Activated CD4-positive, alpha-beta T cell treated with anti-CD3 and anti-CD28 coated beads, Interleukin-2, amount 10 ng/mL, durations not matched to agents 24 days and 14 days (primary cell): ENCODE measurements at places on chromosomes 11 and 22. TPM values are rescaled to one million over a fixed set of nuclear protein-coding genes. Genes with fewer than 3 reads are reported as not detected.

HSPB2 gene
- not detected in 2 replicates for total RNA-seq

OR6T1 gene
- not detected in 2 replicates for total RNA-seq

C11orf65 gene
- 0.30 and 0.40 TPM in 2 replicates for total RNA-seq

DSCAML1 gene
- total RNA-seq = 0.02 TPM in 1 of 2 replicates, not detected in the other

DNA sequence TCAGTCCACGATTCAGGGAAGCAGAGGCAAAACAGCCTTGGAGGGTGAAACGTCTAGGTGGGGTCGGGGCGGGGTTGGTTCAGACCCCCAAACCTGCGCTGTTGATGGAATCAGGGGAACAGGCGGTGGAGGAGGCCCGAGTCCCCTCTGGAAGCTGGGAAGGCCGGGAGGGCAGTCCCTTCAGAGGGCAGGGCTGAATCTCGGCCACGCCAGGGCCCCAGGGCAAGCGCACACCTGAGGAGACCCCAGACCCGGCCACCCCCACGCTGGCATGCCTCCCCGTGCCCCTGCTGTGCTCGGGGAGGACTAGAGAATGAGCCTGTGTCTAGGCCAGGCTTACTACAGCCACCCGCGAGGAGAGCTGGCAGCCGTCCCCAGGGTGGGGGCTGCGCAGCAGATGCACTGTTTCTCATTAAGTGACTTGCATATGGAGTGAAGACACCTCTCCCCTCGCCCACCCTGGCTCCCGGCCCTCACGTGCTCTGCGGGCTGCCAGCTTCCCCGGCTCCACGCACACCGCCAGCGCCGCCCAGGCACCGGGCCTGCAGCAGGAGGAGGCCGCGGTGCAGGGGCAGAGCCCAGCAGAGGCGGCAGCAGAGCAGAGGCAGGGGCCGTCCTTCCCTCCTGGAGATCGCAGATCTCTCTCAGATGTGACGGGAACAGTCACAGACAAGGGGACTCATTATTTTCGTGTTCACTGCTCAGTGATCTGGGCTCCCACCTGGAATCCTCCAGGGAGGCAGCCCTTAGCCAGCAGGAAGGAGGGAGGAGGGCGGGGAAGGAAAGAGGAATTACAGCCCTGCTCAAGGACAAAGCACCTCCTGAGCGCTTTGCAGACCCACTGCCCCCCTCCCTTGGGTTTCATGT, 47.1 kb upstream of the OPCML start:
- no peak for DNase-seq

- DNase-seq = no peak
These were observed 7.7 kb downstream of the SLC35E4 start for GRCh38 chr22:30643055-30643875.

GRCh38 chr22:41963453-41964111, 5.7 kb upstream of the SEPTIN3 start:
- DNase-seq = no peak

DNA sequence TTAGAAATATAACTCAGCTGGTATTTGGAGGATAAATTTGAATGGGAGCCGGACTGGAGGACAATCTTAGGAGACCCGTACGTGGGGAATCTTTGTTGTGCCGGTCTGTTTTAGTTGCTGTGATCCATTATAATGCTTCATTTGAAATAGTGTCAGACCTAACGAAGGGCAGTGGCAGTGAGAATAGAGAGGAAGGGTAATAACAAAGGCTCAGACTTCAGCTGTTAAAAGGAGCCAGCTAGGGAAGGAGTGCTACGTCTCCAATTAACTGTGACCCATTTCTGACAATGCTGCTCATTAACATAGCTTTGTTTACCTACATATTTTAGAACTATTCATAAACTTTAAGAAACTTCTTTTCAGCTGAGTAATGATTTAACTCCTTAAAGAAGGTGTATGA, 246.9 kb downstream of the OPCML start:
- no peak for DNase-seq

DNA sequence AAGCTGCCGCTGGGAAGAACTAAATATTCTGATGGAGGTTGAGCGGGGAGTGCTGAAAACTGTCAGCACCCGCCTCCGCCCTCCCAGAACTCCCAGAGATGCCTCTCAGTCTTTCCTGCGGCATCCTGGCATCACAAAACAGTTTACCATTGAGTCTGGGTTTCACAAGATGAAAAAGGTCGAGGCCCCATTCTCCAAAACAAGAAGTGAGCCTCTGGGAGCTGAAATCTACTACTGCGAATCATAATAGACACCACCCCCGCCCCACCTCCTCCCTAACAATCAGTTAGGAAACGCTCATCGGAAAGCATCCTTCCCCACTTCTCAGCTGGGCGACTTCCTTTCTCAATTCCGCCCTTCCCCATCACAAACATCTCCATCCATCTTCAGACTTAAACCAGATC, 1.0 kb downstream of the SUN2 start:
- no peak for DNase-seq
